ENCODE measurements at places on chromosomes 5 and 9.
A peak's percentile ranks its signal among the peaks of the same experiment; 100 is the strongest.

GRCh38 chr5:190366-191035 lies 794 bp upstream of the LRRC14B start:
- DNase-seq, result no peak

DNA sequence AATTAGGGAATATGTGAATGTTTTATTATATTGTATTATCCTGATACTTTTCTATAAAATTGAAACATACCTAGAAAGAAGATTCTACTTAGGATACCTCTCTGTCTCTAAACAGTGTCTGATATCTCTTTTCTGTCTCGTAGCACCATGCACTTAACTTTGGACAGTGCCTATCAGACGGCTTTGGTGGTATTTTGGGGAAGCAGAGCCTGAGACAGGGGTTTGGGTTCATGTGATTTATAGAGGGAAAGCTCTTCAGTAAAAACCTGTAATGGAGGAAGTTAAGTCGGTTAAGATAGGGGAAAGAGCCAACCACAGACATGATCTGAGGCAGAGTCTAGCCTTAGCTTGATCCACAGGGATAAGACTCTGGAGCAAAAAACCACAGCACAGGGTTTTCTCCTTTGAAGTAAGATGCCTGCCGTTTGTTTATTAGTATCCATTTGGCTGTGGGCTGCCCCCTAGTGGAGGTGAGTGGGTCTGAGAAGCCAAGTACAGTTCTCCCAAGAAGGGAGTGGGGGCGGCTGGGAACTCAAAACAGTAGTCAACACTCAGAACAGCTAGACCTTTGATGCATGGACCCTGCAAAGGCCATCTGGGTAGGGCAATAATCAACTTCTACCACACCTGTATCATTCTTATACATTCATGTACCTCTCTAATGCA lies 141.2 kb upstream of the ASTN2 start:
- peak; percentile 7 for DNase-seq

DNA sequence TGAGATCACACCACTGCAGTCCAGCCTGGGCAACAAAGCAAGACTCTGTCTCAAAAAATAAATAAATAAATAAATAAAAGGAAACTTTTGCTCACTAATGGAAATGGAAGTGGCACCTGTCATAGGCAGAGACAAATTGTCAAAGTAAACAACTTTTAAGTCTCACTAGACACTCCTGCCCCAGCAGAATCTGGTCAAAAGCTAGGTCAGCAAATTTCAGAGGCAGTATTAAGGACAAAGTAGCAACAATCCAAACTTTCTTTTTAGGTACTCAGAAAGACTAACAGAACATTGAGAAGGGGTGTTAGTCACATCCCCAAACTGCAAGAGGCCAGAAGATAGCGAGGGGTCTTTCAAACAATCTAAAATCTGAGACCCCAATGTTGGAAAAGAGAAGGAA lies 101.4 kb upstream of the MSX2 start:
- DNase-seq, result no peak

- DNase-seq, result no peak
Measured at GRCh38 chr9:36936498-36936831, 97.6 kb downstream of the PAX5 start.

GRCh38 chr9:72145733-72146505 lies 3.3 kb upstream of the GDA start:
- DNase-seq, result no peak

DNA sequence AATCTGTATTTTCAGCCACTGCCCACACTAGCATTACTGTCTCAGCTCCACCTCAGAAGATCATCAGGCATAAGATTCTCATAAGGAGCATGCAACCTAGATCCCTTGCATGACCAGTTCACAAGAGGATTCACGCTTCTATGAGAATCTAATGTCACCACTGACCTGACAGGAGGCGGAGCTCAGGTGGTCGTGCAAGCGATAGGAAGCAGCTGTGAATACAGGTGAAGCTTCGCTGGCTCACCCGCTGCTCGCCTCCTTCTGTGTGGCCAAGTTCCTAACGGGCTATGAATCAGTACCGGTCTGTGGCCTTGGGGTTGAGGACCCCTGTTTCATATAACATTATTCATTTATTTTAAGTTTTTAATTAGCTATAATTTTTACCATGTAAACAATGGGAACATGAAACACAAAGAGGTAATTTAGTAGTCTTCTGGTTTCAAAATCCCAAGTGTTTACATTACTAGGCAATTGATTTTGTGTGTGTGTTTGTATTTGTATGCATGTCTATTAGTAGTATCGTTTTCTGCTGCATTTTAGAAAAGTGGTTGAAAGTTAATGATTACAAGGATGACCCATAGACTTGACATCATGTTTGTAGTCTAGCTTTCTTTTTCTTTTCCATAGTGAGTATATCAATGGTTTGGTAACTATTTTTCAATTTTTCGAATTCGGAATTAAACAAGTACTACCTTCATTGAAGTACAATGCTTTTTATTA lies 159.4 kb downstream of the TENT4A start:
- no peak for DNase-seq

GRCh38 chr5:110957934-110958333 lies 113.6 kb upstream of the TSLP start:
- DNase-seq, result peak; percentile 62

DNA sequence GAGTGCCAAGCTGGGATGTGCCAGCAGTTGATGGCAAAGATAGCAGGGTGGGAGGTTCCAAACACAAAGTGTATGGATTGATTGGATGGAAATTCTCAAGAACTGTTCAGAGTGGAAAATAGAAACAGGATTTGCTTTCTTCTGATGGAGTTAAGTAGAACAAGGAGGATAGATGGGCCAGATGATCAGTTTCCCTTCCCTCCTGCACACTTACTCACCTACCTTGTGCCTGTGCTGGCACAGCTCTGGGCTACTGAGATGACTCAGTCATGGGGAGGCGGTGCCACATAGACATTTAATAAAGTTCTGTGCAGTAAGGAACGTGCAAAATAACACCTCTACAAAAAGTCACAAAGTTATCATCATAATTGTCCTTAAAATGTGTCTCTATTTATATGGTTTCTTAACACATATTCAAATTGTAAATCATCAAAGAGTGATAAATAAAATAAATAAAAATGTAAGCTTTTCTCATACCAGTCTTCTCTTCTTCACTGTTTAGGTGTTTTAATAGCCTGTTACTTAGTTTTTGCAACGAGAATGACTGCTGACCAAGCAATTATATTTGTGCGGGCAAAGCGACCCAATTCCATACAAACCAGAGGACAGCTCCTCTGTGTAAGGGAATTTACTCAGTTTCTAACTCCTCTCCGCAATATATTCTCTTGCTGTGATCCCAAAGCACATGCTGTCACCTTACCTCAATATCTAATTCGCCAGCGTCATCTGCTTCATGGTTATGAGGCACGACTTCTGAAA lies 12.7 kb downstream of the PTPDC1 start:
- DNase-seq, result no peak

- DNase-seq, result no peak
Measured at GRCh38 chr5:91143840-91144239, 239.3 kb downstream of the ARRDC3 start.

DNA sequence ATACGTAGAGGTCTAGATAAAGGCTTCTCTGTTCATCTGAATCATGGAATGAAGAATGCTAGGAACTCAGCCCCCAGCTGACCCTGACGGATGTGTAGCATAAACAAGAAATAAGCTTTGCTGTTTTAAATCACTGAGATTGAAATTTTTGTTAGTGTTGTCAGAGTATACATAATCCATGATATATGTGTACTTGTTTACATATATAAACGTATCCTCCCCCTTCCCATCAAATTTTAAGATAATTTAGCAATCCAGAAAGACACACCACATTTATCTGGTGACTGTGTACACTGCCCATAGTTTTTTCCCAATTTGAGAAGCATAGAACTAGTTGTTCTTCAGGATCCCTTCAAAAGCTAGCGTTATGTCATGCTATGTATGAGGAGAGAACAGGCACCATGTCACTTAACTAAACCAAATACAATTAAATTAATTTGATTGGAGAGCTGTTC lies 80.8 kb upstream of the OSMR start:
- DNase-seq, result peak; percentile 27

DNA sequence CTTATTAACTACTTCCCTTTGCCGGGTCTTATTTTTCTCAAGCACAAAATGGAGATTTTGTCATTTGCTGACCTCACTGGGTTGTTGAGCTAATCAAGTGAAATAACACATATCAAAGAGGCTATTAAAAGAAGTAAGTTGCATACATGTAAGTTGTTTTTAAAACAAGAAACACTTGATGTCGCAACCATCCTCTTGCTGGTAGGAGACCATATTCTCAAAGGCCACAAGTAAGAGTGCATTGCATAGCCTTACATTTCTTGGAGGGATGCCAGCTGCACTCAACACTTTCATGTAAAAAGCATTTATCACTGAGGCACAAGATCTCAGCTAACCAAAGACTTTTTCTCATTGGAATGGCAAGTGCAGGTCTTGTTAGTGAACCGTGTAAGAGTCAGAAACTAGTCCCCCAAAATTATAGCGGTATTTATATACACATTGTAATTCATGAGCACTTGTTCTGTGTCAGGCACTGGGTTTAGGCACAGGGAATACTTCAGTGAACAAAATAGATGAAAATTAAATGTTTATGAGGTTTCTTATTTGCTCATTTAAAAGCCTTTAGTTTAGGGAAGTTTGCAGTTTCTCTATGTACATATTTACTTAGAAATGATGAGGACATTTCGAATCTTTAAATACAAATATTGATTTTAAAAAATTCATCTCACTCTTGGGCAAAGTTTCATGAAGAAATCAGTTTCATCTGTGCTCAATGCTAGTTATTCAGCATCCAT lies 72.0 kb downstream of the ZFAND5 start:
- DNase-seq, result peak; percentile 97

DNA sequence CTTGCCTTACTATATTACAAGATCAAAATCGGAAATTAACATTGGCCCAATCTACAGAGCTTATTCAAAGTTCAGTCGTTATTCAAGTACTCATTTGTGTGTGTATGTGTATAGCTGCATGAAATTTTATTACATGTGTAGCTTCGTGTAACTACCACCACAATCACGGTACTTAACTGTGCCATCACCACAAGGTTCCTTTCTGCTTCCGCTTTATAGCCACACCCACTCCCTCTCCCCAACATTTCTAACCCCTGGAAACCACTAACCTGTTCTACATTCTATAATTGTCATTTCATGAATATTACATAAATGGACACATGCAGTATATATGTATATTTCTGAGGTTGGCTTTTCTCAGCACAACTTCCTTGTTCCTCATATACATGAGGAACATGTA lies 4.0 kb upstream of the TEX48 start:
- DNase-seq, result no peak

GRCh38 chr5:38249812-38250211 lies 8.5 kb upstream of the EGFLAM start:
- no peak for DNase-seq

DNA sequence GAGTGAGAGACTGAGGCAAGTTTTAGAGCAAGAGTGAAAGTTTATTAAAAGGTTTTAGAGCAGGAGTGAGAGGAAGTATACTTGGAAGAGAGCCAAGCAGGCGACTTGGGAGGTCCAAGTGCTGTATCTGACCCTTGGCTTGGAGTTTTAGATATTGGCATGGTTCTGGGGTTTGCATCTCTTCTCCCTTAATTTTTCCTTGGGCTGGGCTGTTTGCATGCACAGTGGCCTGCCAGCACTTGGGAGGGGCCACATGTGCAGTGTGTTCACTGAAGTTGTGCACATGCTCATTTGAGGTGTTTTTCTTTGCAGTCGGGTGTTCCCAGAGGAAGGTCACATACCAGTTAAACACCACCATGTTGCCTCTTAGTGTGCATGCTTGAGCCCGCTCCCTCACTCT lies 464.1 kb downstream of the DMRT2 start:
- no peak for DNase-seq

DNA sequence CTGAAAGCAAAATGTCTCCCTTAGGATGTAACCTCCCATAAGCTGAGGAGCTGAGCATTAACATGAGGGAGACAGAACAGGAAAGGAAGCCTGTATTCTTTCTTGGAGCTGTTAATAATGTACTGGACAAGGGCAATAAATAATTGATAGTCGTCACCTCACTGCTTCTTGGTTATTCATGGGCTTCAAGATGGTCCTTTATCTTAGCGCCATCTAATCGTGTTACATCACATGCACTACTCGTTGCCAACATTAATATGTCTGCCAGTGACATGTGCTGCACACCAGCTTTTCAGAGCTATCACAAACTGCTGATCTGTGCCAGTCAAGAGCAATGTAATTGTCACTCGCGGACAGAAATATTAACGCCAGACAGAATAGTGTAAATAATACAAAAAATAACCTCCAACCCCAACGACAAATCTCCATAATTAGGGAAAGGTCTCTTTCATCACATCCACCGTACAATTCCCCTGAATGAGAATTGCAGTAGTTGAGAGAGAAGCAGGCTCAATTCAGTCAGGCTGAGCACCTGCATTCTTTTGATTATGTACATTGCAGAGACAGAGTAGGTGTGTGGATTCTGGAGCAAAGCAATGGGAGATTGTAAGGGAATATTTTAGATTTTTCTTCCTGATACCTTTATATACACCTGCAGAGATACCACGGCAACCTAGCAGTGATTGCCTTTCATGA lies 267.1 kb downstream of the SPATA31D1 start:
- peak; percentile 51 for DNase-seq

DNA sequence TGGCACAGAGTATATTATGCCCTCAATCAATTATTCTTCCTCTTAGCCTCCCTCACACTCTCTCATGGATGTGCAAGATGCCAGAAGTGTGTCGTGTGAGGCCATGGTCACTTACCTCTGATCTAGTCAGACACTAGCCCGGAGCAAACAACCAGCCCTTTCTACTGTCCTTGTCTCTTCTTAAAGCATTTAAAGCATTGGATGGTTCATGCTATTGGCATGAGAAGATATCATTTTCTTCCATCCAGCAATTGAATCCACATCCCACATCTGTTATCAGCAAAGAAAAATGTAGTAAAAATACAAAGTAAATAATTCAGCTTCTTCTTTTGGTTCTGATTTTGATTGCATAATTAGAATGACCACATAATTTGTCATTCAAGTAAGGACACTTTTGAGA lies 267.2 kb upstream of the ACO1 start:
- DNase-seq, result no peak

GRCh38 chr9:5578018-5578697 lies 50.7 kb upstream of the RIC1 start:
- DNase-seq, result peak; percentile 52

DNA sequence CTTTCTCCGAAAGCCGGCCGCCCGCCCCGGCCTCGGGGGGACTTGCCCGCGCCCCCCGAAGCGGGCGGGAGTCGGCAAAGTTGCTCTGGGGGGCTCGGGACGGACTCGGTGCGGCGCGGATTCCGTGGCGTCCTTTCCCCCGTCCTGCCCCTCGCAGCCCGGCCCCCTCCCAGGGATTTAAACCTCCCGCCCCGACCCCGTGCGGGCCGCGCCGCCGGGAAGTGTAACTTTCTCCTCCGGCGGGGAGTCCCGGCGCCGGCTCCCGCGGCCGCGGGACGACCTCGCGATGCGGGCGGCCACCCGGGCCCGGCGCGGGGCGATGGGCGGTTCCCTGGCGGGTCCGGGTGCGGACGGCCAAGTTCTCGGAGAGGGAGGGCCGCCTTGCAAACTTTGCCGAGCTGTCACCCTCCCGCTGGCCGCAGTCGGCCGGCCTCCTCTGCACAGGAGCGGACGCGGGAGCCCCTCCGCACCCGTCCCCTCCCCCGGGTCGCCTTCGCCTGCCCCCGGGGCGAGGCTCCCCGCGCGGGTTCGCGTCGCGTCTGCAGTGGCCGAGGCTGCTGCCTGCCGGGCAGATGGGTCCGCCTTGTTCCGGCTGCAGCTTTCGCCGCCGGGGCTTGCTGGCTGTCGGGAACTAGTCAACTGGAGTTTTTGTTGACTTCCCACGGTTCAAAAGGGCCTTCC lies 732 bp downstream of the PBX3 start:
- no peak for DNase-seq

Measured in fibroblast of upper back skin (primary cell).